ENCODE measurements at places on chromosomes 11 and 22.
A peak's percentile ranks its signal among the peaks of the same experiment; 100 is the strongest.

GRCh38 chr11:66119348-66120133 lies 49.5 kb downstream of the PACS1 start:
- DNase-seq = peak; percentile 2

GRCh38 chr11:92697461-92698312 lies 271.8 kb upstream of the MTNR1B start:
- no peak for DNase-seq

GRCh38 chr22:36234213-36234612 lies 5.1 kb downstream of the APOL2 start:
- no peak for DNase-seq

- DNase-seq = no peak
Observed at GRCh38 chr11:111299101-111300026, 1.0 kb downstream of the POU2AF3 start.

DNA sequence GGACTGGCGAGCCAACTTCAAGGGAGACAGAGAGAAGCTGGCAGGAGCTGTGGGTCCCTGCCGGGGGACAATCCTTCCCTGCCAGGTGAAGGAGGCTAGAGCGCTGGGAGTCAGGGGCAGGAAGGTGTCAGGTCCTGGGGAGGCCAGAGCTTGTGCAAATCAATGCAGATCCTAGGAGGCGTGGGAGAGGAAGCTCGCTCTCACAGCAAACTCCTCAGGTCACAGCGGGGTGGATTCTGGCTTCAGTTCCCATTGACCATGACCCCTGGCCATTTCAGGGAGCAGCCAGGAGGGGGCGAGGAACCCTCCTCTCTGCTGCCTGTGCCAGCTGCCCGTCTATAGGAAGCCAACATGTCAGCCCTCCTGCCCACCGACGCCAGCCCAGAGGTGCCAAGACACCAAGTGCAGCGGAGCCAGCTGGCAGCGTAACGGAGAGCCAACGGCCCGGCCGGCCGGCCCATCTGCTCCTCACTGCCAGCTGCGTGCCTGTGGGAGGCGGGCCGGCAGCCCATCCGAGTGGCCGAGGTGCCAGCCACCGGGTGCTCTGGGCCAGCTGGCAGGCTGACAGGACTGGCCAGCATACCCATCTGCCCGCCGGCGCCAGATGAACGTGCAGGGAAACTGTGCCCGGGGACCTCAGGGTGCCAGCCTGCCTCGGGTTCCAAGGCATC lies 374.8 kb downstream of the MIAT start:
- DNase-seq = no peak

DNA sequence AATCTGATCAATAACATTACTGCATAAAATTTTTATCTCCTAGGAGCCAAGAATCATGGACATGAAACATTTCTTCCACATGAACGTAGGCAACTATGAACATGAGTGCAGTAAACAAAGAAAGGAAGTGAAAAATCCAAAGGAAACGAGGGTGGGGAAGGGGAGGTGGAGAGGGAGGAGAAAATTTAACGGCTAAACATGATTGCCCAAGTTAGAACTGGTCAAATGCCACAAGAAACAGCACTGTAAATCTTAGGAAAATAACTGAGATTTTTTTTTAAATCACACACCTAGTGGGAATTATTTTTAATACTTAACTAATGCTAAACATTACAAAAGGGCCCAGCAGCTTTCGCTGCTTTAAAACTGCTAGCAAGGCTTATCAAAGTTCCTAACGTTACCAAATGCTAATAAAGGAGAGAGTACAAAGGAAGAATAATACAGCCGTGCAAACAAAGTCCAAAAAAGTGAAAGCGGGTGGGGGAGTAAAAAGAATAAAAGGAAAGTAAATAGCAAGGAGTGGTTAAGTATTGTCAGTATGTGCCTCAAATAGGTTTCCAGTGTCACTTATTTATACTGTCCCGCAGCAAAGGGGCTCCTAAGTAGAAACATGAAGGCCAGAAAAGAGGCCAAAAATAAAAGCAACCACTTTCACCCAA lies 13.7 kb downstream of the NARS2 start:
- peak; percentile 25 for DNase-seq

- peak; percentile 90 for DNase-seq
Observed at GRCh38 chr22:42366806-42367581, 65.2 kb downstream of the NFAM1 start.

DNA sequence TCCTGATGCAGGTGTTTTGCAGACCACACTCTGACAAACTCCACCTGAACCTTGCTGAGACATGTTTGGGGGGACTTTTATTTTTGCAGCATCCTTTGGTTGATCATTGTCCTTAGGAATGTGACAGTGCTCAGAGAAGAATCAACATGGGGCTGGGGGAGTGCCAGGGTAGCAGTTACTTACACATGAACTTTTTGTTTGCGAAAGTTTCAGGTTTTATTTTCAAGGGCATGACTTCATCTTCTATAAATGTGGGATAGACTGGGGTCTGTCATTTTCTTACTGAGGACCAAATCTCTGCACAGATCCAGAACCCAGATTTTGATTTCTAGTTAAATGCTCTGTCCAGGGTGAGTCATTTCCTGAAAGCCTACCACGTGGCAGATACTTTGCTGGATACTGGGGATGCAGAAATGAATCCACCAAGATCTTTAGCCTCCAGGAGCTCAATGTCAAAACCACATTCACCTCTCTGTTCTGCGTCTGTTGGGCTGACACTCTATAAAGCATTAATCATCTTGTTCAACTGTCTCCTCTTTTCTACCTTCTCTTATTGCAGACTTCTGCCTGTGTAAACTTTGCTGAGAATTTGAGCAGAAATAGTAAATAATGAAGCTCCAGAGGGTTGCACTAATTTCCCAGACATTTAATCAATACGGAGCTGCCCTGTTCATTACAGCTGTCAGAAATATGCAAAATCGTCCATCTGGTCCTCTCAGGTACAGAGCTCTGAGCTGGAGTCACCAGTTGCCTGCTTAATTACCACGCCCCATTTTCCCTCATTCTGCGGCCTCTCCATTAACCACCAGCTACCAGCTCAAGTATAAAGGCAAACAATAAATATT lies 387.9 kb downstream of the MIAT start:
- no peak for DNase-seq

GRCh38 chr11:128187377-128187776 lies 400.0 kb downstream of the ETS1 start:
- no peak for DNase-seq

- no peak for DNase-seq
Observed at GRCh38 chr11:119161871-119162270, 6.7 kb upstream of the NLRX1 start.

DNA sequence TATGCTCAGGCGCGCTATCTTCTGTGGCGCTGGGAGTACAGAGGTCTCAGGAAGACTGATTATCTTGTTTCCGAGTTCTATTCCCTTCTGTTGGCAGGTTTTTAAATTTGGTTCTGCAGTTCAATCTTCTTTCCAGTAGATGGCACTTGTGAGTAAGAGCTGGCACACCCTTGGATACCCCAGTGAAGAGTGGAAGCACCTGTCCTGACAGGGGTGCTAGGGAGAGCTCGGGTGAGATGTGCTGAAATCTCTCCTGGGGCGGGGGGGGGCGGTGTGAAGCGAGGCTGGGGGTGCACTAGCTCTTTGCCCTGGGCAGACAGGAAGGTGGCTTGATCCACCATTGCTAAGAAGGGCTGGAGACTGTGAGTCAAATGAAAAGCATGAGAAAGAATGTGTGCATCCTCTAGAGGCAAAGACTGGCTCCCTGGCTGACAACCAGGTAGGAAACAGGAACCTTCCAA lies 679.9 kb upstream of the CCDC179 start:
- DNase-seq = no peak

DNA sequence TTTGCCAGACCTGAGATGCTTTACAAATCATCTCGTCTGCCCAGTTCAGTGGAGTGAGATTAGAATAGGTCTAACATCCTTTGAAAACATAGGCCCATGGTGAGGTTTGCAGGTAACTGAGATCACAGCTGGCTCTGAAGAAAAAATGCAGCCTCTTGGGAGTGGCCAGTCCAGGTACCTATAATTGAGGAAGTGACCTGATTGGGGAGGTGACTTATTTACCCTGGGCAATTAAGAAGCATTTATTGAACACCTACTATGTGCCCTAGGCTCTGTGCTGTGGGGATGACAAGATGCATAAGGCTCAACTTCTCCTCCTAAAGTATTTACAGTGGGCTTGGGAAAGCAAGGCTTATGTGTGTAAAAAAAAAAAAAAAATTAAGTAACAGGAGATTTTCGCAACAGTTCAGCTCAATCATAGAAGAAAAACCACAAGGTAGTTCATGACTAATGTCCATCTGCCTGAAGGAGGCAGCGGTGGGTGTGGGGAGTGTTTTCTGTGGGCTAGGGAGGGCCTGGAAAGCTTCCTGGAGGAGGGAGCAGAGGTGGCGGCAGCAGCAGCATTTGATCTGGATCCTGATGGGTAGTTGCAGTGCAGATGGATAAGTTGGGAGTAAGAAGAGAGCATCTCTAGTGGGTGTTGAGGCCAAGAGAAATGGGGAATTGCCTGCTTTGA lies 16.1 kb downstream of the MICAL2 start:
- DNase-seq = no peak

- no peak for DNase-seq
Observed at GRCh38 chr11:82896183-82896582, 4.0 kb downstream of the PRCP start.

DNA sequence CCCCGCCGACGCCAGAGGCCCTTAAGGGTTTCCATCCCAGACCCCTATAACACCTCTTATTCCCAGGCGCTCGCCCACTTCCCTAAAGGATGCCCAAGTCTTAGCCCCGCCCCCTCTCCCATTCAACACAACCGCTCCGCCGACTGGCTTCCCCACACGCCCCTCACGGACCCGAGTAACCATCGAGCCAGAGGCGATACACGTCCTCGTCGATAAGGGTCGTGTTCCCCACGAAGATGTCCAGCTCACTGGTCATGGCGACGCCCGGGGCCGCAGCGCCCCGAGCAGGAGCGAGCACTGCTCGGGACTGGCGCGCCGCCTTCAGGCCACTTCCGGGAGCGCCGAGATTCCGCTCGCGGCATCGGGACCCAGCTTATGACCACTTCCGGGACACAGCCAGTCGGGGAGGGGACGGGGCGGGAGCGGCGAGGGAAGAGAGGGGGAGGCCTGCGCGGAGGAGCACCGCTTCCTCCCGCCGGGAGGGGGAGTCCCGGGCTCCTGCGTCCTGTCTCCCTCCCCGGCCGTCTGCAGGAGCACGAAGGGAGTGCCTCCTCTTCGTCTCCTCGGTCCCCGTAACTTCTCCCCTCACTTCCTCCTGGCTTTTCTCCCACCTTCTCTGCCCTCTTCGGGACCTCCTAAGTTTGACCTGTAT lies at the start of gene FIBP:
Gene FIBP, minus strand, starts transcription at position 309 of the 652 bp plus-strand sequence. Its CDS starts 53 bp downstream, at position 256.
- peak; percentile 100 for DNase-seq

DNA sequence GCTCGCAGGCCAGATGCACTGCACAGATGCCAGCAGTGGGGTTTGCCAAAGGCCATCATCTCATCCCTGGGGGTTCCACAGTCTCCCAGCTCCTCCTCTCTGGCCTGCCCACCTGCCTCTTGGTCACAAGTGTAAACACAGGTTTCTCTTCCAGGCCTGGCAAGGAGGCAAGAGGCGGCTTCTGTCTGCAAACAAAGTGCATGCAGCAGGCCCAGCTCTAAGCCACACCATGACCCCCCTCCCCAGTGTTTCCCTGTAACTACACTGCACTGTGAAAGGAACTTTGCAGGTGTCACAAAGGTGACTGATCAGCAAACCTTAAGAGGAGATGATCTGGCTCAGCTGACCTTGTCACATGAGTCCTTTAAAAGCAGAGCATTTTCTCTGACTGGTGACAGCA lies 26.2 kb upstream of the SHISAL1 start:
- no peak for DNase-seq

- DNase-seq = no peak
Observed at GRCh38 chr22:45996241-45997076, 19.5 kb upstream of the WNT7B start.

DNA sequence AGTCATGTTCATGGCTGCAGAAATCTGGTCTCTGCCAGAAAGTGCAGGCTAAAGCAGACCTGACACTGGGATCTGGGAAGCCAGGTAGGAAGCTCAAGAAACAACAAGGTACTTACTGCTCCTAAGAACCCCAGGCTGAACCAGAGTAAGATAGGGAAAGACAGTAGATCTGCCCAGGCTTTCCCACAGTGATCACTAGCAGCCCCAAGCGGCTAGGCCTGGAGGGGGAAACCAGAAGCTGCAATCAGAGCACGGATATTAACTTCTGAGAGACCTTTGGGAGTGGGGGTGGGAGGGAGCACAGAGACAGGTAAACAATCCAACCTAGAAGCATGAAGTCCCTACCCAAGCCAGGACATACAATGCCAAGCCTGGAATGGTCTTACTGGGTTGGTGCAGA lies 135.2 kb upstream of the C11orf58 start:
- DNase-seq = no peak

DNA sequence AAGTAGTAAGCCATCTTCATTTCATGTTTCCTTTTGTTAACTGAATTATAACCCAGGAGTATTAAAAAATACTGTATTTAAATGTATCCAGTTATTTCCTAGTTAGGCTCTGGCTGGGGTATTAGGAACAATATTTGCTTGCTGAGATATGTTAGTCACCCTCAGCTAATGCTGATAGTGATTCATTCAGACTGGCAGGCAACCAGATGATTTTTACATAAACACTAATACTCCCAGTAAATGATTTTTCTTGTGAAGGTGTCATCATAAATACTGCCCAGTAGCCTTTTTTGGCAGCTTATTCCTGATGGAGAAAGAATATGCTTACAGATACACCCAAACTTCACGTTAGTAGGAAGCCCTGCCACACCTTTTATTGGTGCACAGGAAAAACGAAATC lies 8.1 kb downstream of the YWHAH start:
- no peak for DNase-seq

DNA sequence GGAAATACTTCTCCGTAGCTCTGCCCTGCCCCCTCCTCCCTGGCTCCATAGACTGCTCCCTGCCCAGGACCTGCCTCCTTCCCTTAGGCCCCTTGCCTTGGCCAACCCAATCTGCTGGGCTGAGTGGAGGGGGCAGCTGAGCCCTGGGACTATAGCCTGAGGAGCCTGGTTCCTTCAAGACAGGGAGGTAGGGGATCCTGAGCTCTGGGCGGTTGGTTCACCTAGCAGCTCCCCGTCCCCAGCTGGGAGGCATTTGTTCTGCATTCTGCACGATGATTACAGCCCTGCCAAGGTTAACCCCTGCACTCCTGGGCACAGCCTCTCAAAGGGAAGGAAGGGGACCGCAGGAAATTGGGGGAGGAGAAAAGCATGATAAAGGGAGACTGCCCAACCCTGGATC lies 3.6 kb upstream of the CDC42EP1 start:
- no peak for DNase-seq
